NCI-H2081 (cell line): ENCODE measurements at places on chromosomes 1 and 21.

DNA sequence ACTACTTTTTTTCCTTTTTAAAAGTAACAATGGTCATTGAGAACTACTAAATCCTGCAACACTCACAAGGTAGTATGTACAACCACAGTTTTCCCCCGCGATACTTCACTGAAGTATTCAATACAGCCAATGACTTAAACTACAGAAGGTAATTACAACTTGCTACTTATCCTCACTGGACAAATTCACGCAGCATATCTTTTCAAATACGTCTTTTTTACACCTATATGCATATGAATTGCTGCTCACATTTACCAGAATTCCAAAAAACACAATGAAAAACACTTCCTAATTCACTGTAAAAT lies 12.4 kb downstream of the NRIP1 start:
- DNase-seq = no peak

- DNase-seq = no peak
Measured at GRCh38 chr21:42536601-42537000, 22.9 kb downstream of the SLC37A1 start.

- no peak for DNase-seq
Measured at GRCh38 chr1:243715285-243715684, 134.8 kb downstream of the AKT3 start.

GRCh38 chr1:52636721-52637695 lies 4.0 kb downstream of the SHISAL2A start:
- no peak for DNase-seq

DNA sequence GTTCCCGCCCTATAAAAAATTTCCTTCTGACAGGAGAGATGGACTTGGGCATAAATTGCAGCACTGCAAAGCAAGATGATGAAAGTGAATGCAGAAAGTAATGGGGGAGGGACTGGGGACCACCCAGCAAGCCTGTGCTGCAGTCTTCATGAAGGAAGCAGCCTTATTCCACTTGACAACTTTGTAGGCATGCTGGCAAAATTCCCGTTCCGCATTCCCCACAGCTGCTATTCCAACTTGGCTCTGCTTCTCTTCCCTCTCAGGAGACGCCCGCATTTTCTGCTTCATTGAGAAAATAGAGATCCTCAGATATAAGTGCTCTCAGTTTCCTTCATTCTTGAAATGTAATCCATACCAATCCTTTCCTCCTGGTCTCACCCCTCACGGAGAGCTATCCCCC lies 2.4 kb downstream of the HMGB4 start:
- no peak for DNase-seq

- DNase-seq = no peak
Measured at GRCh38 chr1:77951328-77951727, 27.5 kb downstream of the FUBP1 start.

- no peak for DNase-seq
Measured at GRCh38 chr1:116261227-116261626, 111.8 kb upstream of the ATP1A1 start.

DNA sequence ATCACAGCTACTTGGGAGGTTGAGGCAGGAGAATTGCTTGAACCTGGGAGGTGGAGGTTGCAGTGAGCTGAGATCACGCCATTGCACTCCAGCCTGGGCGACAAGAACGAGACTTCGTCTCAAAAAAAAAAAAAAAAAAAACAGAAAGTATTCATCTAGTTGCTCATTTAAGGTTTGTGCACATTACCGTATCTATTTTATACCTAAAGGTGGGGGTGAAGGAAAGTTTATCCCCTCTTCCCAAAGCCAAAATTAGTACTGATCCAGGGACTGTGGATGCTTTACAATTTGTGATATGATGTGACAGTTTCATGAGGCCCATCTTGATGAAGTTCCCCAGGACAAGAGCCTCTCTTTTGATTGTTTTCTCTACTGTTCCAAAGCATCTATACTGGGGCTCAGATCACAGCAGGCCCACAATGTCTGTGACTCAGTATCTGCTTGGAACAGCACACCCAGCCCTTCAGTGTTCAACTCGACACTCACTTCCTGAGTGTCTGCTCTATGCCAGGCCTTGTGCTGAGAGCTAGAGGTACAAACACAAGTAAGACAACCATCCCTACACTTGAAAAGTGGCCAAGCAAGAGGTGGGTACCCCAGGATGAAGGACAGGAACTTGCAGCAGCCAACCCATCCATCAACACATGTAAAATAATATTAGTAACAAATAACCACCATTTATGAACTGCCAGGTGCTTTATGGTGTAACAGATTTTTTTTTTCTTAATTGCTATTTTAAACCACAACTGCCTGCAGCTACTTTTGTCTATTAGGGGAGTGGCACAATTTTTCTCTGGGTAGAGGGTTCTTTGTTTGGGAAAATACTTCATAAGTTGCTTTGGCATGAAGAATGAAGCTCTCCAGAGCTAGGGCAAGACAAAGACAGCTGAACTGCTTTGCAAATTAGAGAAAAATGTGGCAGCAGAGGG lies 29.0 kb upstream of the KHDRBS1 start:
- no peak for DNase-seq

DNA sequence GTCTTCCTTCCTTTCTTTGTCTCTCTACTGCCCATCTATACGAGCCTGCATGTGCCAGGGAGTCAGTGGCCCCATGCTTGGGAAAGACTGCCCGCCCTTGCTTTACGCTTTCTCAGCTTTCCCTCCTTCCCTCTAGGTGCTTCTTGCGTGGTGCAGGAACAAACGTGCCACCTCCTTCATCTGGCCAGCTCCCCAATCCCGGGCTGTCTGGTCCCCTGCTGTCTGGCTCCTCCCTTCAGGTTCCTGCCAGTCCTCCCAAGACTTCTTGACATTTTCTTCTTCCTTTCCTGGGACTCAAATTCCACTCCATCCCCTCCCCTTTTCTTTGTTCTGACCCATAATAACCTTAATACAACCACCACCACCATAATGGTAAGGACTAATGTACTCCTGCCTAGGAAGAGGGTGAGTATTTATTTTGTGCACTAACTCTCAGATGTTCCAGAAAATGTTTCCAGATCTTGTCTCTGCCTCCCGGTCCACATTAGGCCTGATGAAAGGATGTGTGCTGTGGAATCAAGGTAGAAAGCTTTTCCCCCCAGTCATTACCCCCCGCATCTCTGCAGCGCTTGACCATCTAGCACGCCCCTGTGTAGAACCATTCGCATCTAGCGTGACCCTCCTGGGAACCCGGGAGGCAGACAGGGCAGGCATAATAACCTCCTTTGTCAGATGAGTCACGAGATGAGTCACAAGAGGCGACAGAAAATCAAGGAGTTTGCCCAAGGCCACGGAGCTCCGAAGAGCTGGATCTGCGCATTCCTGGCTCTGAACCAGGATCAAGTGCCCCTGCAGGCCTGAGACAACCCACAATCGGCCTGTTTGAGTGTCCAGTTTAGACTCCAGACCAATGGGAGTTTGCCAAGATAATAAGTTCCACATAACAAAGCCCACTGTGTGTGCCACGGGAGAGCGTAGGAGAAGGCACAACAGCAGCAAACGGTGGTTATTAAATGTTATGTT lies 60.1 kb upstream of the NEK2 start:
- DNase-seq = no peak

GRCh38 chr1:119908661-119909060 lies 12.3 kb upstream of the ADAM30 start:
- DNase-seq = peak; percentile 55

DNA sequence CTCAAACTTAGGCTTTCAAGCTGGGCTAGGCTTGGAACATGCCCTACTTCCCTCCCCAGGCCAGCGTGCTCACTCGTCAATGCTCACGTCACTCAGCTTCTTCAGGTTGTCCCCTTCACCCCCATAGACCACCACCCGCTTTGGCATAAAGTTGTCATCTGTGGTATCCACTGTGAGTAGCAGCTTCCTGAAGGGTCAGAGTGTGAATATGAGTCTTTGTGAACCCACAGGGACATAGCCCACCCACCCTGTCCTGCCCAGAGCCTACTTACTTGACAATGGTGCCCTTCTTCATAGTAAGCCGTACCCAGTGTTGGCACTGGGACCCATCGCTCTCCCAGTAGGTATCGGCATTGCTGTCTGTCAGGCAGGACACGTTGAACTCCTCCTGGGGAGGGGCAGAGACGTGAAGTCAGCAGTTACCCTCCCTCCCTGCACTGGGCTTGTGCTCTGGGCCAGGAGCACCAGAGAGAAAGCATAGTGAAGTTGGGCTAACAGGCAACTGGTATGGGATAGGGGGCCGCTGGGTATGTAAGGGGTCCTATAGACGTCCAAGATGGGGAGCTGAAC lies 1.7 kb downstream of the HECTD3 start:
- DNase-seq = no peak

DNA sequence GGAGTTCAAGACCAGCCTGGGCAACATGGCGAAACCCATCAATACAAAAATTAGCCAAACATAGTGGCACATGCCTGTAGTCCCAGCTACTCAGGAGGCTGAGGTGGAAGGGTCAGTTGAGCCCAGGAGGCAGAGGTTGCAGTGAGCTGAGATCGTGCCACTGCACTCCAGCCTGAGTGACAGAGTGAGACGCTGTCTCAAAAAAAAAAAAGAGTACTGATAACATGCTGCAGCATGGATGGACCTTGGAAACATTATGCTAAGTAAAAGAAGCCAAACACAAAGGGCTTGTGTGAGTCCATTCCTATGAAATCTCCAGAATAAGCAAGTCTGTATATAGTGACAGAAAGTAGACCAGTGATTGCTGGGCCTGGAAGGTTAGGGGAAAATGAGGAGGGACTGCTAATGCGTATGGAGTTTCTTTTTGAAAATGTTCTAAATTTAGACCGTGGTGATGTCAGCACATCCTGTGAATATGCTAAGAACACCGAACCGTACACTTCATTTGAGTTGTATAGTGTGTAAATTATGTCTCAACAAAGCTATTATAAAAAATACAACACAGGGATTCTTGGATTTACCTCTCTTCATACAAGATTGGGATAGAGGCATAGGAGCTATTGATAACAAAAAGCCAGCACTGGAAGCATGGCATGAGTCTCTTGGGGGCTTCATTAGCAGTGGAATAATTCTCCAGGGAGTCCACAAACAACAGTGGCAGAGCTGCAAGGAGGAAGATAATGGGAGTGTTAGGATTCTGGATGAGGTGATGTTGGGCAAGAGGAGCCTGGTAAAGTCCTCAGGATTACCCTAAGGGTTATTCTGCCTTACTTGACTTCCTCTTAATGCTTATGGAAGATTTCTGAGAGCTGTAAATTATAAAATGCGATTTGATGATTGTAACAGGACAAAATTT lies 73.5 kb downstream of the TTC3 start:
- DNase-seq = no peak

DNA sequence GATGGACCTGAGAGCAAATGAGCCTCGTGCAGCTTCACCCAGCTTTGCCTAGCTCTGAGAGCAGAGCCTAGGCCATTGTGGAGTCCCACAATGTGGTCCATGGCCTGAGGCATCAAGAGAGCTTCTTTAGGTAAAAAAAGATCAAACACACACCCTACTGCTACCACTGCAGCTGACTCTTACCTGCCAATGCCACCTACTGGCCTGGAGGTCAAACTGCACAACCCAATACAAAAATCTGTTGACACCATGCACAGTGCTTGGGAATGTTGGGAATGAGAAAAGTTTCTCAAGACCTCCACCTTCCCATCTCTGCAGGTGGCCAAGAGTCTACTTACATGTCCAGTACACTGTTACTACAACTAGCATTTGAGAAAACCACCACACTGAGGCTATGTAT lies 60.6 kb downstream of the UCHL5 start:
- DNase-seq = no peak

GRCh38 chr1:52164604-52165003 lies 22.7 kb downstream of the ZFYVE9 start:
- DNase-seq = no peak

- no peak for DNase-seq
Measured at GRCh38 chr1:179788259-179788658, 45.2 kb downstream of the FAM163A start.

DNA sequence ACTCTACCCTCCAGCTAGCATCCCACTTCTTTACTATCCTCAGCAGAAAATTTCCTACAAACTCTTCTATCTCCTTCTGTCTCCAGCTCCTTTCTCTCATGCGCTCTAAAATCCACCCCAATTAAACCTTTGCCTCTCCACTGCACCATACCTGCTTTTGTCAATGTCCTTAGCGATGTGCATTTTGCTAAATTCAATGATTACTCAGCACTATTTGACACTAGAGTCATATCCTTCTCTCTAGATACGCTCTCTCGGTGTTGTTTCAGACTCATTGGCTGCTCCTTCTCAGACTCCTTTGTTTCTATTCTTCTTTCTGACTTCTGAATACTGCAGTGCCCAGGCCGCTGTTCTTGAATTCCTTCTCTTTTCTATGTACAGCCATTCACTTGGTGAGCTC lies 144.2 kb downstream of the HLX start:
- no peak for DNase-seq

GRCh38 chr1:204267191-204267601 lies 53.4 kb upstream of the GOLT1A start:
- DNase-seq = no peak

GRCh38 chr21:43609501-43610340 lies 49.6 kb downstream of the HSF2BP start:
- DNase-seq = peak; percentile 81

DNA sequence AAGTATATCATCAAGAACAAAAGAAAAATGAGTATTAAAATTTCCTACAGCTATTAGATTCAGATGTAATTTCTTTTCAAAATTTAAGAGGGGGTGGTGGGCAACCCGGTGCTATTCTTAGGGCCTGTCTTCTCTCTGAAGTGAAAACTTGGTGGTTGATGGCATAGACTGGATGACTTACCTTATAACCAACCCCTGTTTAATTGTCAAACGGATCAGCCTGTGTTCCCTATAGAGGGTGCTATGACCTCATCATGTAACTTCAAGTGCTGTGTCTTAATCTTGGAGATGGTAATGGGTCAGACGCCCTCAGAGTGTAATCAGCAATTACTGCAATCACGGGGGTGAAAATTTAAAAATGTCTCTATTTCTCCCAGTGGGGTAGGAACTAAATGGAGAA lies 176.2 kb downstream of the PCP4 start:
- DNase-seq = no peak

- peak; percentile 56 for DNase-seq
Measured at GRCh38 chr1:67824766-67825165, 8.5 kb downstream of the GNG12 start.

- no peak for DNase-seq
Measured at GRCh38 chr1:107181253-107181969, 40.6 kb downstream of the NTNG1 start.

GRCh38 chr1:36715797-36716196 lies 233.1 kb upstream of the CSF3R start:
- DNase-seq = no peak

GRCh38 chr1:56355422-56355821 lies 223.9 kb downstream of the PLPP3 start:
- no peak for DNase-seq

- no peak for DNase-seq
Measured at GRCh38 chr1:245148861-245149260, 5.9 kb upstream of the KIF26B start.
